ENCODE measurements at places on chromosomes 7 and 10.

DNA sequence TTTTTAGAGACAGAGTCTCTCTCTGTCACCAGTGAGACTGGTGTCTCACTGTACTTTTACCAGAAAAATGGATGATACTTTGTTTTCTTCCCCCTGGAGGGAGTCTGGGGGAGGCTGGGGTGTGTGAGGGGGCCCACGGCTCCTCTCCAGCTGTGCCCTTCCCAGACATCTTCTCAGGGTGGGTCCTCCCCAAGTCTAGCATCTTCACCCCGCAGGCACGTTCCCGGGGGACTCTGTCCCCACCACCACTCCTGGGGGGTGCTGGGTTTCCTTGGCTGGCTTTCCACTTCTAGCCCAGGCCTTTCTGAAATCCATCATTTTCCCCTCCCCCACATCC, 61.8 kb upstream of the MKRN1 start:
- H3K27me3 ChIP-seq: peaks cover 22% of the 10 kb centered on the region
- H3K27ac ChIP-seq: no peak overlapping the region
- peaks cover 2% of the 10 kb centered on the region for H3K4me1 ChIP-seq

GRCh38 chr10:75546004-75546403, 114.6 kb downstream of the LRMDA start:
- H3K27me3 ChIP-seq: peaks cover 4% of the 10 kb centered on the region
- no peak overlapping the region for H3K4me3 ChIP-seq
- H3K36me3 ChIP-seq: no peaks in the 10 kb centered on the region

GRCh38 chr7:127949769-127950222, 81.4 kb downstream of the LRRC4 start:
- no peak for DNase-seq
- H3K27me3 ChIP-seq: no peaks in the 10 kb centered on the region
- no peak overlapping the region for H3K27ac ChIP-seq
- H3K4me3 ChIP-seq: no peak overlapping the region
- peaks cover 5% of the 10 kb centered on the region for H3K4me1 ChIP-seq

- no peak for DNase-seq
- H3K4me3 ChIP-seq: no peak overlapping the region
- H3K4me1 ChIP-seq: peaks cover 61% of the 10 kb centered on the region
- no peaks in the 10 kb centered on the region for H3K27me3 ChIP-seq
- H3K36me3 ChIP-seq: peaks cover 31% of the 10 kb centered on the region
Measured at GRCh38 chr10:14543904-14544210, 213.1 kb upstream of the FRMD4A start.

GRCh38 chr10:68172324-68172723, 59.6 kb downstream of the ATOH7 start:
- no peak overlapping the region for H3K4me3 ChIP-seq
- no peaks in the 10 kb centered on the region for H3K4me1 ChIP-seq
- peaks cover 3% of the 10 kb centered on the region for H3K27me3 ChIP-seq
- no peaks in the 10 kb centered on the region for H3K36me3 ChIP-seq

- no peak overlapping the region for H3K27ac ChIP-seq
- H3K4me3 ChIP-seq: no peak overlapping the region
- no peaks in the 10 kb centered on the region for H3K36me3 ChIP-seq
- peaks cover 6% of the 10 kb centered on the region for H3K27me3 ChIP-seq
Measured at GRCh38 chr7:149733131-149733923, 40.1 kb downstream of the ZNF467 start.

Data from activated CD8-positive, alpha-beta memory T cell treated with anti-CD3 and anti-CD28 coated beads, Interleukin-2, amount 10 ng/mL, durations not matched to agents 7 days and 5 days (primary cell).